Hematopoietic multipotent progenitor cell treated with erythropoietin and hydrocortisone succinate and interleukin-3 and kit ligand, for 6 days (in vitro differentiated cells): ENCODE measurements at places on chromosomes 12 and 14.
A peak's percentile ranks its signal among the peaks of the same experiment; 100 is the strongest.

DNA sequence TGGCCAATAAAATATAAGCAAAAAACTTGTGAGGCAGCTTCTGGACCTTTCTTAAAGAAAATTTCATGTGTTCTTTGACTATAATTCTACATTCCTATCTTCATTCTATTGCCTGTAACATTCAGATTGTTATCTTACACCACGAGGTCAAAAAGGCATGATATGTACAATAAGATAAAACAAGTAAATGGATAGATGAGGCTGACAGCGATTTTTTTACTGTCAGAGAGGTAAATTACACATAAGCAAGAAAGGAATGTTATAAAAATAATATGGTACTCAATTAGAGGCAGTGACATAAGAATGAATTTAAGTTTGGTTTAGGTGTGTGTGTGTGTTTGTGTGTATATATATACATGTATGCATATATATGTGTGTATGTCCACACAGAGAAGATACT is 660.0 kb downstream of the C12orf50 start:
- no peak for DNase-seq

DNA sequence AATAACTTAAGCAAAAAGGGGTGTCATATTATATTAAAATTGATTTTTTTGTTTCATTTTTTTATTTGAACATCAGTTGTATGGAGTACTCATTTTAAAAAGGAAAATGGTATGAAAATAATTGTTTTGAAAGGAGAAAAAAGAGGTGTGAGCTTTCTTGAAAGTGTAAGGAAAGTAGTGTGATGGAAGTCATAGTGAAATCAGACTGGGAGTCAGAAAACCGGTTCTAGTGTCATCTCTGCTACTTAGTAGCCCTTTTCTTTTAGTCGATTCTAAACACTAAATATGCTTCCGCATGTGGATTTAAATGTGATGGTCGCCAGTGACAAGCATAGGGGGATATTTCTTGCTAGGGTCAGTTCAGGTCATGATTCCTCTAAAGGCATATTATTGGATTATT is 1.8 kb upstream of the DYRK2 start:
- DNase-seq: no peak

- no peak for DNase-seq
These were observed 63.3 kb downstream of the SYNE3 start for GRCh38 chr14:95452893-95453712.

DNA sequence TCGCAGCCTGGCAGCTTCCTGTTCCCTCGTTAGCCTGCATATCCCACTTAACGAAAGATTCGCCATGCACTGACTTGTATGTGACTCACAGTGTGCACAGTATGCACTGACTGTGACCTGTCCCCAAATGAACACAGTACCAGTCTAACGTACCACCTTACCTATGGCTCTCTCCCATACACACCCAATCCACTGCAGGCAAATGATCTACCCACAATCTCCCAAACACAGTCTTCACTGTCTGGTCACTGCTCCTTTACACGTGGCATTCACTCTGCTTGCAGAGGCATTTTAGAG is 163.5 kb upstream of the EEA1 start:
- DNase-seq: no peak

GRCh38 chr14:37591311-37591940 is 3.6 kb downstream of the FOXA1 start:
- DNase-seq: no peak

DNA sequence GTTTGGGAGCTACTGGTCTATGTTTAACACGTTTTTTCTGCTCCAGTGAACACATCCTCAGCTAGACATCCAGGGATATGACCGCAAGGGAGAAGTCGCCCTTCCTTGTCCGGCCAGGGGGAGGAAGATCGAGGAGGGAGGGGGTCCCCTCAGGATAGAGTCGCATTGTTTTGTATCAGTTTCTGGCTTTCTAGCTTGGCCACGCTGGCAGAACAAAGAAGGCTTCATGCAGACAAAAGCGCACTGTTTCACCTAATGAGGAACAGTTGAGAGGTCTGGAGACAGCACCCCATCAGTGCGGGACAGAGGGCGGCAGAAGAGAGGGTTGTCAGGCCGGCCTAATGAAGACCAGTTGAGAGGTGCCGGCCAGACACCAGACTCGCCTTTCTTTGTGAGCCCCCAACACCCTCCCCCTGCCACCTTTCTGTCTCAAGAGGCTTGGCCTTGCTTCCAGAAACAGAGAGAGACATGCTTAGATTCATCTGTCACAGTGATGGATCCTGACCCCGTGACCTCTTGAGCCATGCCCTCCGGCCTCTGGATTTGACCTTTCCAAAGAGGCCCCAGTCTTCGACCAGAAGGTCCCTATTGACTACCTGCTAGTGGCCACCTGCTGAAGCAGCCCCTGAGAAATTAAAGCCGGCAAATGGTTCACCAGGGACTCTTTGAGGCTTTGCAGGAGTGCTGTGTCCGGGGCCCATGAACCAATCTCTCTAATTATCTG is 254.7 kb upstream of the TBX3 start:
- DNase-seq: no peak

- DNase-seq: peak; percentile 98
These were observed 14.6 kb downstream of the CCDC88C start for GRCh38 chr14:91402771-91403600.

- DNase-seq: no peak
These were observed 5.3 kb downstream of the FGF6 start for GRCh38 chr12:4440187-4440941.

DNA sequence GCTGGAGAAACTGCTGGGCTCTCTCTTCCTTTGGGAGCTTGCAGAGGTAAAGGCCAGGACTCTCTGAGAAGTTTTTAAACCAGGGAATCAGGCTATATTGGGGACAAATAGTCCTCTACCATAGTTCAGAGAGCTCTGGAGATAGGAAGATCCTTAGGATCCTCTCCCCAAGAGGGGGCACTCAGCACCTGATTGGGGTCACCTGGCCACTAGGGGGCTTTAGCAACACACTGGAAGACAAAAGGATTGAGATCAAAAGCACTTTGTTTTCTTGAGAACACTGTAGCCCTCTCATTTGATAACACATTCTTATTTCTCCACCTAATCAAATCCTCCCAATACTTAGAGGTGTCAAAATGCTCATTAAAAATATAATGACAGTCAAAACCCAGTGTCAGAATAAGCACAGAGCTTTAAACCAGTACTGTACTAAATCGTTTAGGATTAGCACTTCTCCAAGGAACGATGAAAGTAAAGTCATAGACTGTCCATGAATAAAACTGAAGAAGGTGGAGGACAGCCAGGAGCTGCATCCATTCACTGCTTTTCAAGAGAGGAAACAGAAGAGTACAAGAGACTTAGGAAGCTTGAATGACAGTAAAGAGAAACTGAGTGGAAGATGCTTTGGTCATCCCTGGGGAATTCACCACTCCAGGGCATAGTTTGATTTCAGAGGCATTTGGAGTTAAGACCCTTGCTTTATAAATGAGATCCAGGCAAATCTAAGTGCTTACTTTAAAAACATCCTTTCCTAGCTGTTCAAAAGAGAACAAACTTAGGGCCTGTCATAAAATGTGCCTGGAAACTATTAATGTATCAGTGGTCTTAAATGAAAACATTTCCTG is 26.5 kb downstream of the BMP4 start:
- DNase-seq: peak; percentile 12

DNA sequence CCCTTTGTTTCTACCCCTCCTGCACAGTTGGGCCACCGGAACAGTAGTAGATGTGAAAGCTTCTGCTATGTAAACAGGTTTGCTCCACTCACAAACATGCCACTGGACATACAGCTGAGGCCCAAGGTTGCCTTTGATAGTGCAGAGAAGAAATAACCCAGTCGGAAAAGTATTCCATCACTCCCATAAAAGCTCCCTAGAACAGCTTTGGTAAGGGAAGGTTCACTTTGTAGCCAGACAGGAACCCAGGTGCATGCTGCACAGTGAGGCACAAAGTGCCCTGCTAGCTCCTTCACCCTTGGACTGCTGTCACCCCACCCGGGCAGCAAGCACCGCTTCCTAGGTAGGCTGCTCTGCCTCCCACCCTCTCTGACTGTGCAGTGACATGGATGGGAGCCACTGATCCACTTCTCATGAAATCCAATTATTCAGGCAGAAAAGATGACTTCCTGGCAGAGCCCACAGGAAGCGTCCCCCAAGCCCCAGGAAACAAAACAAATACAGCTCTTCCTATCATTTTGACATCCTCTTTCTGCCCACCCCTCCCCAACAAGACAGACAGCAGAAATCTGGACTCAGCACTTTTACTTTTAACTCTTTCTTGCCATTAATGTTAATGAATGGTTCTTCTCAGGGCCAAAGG is 100.2 kb downstream of the SRGAP1 start:
- no peak for DNase-seq
